Kidney tubule cell (primary cell): ENCODE measurements at places on chromosomes 1 and 21.

GRCh38 chr1:44785501-44786137 lies 2.4 kb downstream of the BEST4 start:
- DNase-seq, result no peak

DNA sequence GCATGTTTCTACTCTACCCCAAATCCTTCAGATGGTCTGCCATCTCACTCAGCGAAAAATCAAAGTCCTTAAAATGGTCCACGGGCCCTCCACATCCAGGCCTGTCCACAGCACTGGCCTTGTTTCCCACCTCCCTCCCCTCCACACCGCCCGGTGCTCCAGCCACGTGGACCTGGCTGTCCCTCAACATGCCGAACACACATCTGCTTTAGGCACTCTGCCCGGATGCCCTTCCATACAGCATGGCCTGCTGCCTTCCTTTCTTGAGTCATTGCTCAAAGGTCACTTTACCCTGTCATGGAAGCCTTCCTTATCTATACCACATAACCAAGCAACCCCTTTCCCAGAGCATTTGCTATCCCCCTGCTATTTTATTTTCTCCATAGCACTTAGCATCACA lies 143.0 kb downstream of the DNM3 start:
- no peak for DNase-seq

DNA sequence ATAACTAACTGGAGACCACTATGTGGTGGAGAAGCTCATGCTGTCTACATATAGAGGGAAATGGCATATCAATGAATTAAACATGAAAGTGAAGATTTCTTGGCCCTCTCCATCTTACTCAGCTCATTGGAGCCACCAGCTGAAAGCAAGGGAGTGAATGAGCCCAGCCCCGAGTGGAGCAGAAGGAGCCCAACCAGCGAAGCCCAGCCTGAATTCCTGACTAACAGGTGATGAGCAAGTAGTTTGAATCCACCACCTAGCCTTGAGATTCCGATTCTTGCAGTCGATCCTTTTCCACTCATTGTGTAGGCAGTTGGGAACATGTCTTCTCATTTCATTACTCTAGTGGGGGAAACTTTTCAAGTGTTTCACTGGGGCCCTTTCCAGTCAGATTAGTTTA lies 18.6 kb upstream of the ST6GALNAC3 start:
- DNase-seq, result no peak

GRCh38 chr1:53575955-53576320 lies 116.7 kb downstream of the DMRTB1 start:
- no peak for DNase-seq

DNA sequence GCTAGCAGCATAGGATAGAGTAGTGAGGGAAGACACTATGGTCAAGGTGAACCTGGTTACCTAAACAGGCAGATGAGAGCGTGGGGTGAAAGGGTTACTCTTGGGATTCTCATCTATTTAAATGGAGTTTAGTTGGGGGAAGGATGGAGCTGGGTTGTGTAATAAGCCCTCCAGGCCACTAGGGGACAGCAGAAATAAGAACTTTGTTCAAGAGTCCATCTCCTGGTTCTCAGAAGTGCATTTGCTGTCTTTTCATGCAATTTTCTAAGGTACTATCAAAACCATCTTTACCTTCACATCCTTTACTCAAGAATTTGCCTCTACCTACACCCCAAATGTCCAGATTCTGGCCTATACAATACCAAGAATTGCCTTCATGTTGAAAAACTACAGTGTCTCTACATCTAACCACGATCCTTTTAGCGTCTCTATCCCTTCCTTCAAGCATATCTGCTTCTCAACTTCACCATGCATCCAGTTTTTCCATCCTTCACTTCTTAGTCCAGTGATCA lies 28.0 kb downstream of the SLAMF1 start:
- DNase-seq, result peak; percentile 3

DNA sequence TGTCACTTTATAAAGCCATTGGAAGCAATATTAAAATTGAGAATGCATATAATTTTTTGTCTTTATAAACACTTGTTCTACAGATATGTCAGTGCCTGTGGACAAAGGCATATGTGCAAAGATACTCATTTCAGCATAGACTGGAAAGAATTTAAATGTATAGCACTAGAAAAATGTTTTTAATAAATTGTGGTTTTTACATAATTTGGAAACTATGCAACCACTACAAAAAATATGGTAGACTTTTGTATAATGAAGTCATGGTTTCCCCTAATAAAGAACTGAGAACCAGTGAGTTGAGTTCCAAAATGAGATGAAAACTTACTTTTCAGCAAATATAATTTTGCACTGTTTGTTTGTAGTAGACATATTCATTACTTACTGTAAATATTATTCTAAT lies 48.5 kb downstream of the BRINP3 start:
- DNase-seq, result no peak

GRCh38 chr1:119673171-119673940 lies 25.3 kb upstream of the ZNF697 start:
- peak; percentile 40 for DNase-seq

DNA sequence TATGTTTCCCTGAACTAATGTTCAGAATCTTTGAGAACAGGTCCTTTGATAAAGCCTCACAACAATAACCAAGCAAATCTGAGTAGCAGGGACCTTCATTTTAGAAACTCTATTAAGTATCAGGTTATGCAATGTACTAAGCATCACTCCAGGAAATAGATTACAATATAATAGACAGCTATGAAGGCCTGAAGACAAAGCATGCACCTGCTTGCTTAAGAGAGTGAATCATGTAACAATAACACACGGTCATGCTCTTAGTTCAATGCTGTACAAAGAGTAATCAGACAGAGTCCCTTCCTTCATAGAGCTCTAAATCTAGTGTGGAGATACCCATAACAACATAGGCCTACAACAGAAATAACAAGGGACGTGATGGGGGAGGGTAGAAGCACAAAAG lies 8.1 kb upstream of the CMPK1 start:
- peak; percentile 90 for DNase-seq

DNA sequence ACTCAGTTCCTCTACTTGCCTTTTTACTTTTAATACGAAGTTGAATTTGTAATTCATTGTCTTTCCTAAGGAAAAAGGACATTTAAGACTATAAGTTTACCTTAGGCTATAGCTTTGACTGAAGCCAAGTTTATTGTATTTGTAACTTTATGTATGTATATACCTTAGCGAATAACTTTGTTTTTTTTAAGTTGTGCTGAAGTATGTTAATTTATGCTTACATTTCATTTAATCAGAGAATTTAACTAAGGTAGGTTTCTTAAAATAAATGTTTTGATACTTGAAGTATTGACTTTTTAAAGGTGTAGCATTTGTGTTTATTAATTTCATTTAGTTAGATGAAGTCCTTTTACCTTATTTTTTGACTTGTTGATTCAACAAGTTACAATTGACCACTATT lies 55.2 kb upstream of the TPTE start:
- DNase-seq, result no peak

GRCh38 chr1:94863919-94864318 lies 43.8 kb downstream of the SLC44A3 start:
- DNase-seq, result peak; percentile 91

DNA sequence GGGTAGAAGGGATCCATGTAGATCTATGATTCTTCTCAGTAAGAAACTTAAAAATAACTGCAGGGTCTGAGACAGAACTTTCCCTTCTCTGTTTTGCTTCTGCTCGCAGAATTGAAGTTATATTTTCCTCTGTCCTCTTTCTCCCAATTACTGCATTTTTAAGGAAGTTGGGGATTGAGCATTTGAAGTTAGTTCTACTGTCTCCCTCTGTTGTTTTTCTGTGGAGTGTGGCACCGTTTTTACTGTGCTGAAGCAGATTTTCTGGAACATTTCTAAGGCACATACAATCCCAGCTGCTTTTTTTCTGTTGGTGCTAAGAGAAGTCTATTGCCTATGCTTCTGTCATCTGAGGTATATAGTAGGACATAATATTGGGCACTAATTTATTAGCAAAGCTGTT lies 43.3 kb downstream of the RASAL2 start:
- no peak for DNase-seq

DNA sequence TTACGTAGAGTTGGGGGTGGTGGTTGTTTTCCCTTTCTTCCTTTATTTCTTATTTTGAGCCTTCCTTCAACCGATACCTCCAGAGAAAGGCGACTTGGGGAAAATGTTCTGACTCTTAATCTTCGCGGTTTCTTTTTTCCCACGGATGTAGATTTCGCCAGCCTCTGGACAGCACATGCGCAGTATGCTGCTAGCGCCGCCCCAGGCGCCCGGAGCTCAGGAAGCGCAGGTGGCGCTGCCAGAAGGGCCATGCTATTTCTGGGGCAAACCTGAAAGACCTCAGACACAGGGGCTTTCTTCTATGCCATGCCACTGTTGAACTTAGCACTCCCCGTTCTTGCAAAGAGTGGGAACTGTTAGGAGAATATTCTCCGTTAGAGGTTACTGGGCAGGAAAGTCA lies 392.1 kb downstream of the KIF26B start:
- DNase-seq, result no peak

- DNase-seq, result no peak
Measured at GRCh38 chr1:243499248-243499647, 243.4 kb downstream of the SDCCAG8 start.

DNA sequence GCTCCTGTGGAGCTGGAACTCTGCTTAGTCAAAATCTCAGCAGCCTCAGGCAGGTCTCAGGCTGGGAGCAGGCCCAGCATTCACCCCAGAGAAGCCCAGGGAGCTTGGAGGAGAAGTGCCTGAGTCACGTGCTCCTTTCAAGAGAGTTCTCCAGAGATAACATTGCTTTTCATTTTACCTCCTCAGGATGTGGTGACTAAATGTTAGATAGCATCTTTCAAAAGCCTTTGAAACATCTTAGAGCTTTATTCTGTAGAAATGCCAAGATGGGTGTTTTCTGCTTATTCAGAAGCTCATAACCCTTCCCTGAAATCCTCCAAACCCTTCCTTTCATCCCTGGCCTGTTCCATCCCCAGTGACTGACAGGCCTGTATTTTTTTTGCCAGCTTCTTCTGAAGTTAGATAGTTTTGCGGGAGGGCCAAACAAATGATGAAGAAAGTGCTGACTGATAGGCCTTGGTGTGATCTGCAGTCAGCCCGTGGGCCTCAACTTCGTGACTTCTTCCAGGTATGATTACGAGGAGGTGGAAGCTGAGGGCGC lies 58.0 kb downstream of the PGM1 start:
- no peak for DNase-seq

- DNase-seq, result peak; percentile 34
Measured at GRCh38 chr1:169146576-169147214, 40.2 kb downstream of the ATP1B1 start.

DNA sequence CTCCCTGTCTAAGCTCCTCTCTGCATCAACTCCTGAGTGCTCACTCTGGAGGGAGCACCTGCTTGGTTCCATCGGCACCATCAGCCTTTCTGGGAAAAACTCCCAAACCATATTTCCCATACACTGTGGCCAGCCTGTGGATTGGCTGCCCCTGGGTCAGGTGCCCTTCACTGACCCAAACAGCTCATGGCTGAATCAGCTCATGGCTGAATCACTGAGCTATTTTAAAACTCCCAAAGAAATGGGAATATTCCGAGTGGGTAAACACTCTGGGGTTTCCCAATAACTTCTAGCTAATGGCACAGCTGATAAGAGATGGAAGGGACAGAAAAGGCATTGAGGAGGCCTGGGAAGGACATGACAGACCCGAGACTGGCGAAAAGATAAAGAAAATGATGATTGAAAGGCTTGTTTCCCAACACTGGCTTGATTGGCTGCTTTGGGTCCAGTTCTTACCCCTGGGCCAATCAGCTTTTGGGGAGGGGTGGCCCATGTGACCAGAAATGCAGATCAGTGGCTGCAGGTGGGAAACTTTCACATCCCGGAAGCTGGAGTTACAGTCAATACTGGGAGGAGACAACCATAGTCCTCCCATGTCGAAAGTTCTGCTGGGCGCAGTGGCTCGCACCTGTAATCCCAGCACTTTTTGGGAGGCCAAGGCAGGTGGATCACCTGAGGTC lies 37.3 kb upstream of the KAZN start:
- DNase-seq, result peak; percentile 57

DNA sequence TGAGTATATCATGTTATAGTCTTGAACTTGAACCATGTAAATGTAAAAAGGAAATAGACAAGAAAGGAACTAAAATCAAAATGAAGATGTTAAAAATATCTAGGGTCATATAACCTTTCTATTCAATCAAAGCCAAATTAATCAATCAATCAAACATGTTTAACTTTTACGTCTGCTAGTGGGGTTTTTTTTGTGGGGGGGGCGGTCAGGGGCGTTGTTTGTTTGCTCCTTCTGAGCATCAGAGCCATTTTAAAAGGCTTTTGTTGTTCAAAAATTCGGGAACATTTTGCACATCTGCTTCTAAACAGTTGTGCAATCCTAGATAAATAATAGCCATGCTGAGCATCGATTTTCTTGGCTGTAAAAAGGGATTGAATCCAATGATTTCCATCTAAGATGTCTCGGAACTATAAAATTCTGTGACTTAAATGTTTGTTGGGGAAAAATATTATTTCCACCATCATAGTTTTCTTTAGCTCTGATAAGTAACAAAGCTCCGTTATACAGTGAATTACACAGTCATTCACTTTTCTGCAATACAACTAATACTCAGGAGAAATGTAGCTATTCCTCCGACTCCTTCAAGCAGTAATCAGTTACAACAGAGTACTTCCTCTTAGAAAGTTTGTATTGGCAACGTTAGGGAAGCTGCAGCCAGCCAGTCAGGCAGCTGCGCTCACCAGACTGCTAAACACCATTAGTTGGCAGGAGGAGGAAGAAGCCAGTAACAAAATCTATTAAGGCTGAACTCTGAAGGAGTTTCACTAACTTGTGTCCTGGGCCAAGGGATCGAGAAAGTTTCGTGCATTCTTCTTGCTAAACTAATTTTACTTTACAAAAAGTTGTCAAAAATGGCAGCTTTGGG lies 2.2 kb downstream of the SPATA6 start:
- DNase-seq, result peak; percentile 75

DNA sequence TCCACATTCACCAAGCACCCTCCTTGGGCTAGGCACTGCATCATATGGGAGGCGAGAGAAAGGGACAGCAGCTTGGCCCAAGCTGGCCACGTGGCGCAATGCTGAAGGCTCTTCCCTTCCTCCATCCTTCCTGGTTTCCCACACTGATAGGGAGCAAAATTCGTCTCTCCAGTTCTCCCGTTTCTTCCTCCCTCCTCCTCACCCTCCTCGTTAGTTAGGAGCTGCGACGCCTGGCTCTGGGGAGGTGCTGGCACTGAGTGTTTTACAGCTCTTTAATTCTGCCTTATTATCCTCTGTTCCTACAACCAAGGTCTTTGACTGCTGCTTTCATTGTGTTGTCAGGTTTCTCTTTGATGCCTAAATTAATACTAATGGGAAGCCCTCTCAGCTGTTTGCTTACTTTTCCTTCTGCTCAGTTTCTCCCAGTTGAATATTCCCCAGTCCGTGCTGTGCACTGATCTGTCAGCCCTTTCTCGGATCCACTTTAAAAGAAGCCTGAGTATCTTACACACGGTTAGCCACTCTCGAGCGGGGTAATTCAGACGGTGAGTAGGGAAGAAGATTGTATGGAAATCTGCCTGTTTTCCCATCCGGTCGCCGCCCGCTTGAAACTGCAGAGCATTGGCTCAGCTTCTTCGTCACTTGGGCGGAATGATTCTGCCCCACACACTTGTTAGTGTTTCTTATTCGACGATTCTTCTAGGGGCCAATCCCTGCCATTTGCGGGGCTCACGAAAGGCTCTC lies 56.2 kb upstream of the SMYD2 start:
- DNase-seq, result peak; percentile 33

- DNase-seq, result no peak
Measured at GRCh38 chr1:22908880-22909426, 63.7 kb downstream of the LACTBL1 start.
